Endodermal cell (in vitro differentiated cells): ENCODE measurements at places on chromosomes 7 and 10.

GRCh38 chr10:88783724-88784123 is 18.8 kb upstream of the LIPM start:
- DNase-seq = no peak

DNA sequence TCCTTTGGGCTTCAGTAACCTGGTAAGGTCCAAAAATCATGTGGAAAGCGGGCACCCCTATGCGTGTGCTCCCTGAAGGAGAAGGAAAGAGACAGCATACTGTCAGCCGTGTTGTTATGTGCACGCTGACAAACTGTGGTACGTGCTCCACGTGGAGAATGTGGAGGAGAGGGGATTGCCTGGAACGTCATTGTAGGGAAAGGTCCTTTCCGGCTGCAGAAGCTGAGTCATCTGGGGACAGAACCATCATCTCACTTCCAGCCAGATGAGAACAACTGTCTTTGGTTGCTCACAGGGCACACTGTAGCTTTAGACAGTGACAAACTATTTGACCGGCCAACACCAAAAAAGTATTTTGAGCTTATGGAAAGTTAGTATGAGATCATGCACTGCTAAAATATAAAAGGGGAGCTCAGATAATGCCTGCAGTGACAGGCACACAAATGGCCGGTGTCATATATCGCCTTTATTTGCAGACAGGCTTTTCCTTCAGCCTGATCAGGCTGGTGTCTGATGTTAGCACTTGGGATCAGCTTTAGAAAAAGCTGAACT is 38.8 kb upstream of the GRB10 start:
- no peak for DNase-seq

DNA sequence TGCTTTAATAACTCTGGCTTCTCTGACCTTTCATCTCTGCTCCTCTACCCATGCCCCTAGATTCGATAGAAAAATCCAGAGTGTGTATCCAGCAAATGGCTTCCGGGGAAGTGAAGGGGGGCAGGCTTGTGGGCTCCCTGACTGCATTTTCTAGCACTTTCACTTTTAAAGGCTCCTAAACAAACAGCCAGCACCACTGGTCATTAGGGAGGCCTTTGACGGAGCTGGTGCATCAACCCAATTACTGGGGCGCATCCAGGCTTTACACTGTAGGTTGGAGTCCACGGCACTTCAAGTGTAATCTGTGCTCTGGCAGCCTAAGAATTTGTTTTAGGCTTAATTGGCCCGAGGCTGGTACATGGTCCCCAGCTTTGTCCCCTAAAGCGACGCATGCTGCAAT is 291.9 kb downstream of the GFRA1 start:
- peak; percentile 41 for DNase-seq

GRCh38 chr10:1366811-1367425 is 310.7 kb downstream of the WDR37 start:
- DNase-seq = no peak

DNA sequence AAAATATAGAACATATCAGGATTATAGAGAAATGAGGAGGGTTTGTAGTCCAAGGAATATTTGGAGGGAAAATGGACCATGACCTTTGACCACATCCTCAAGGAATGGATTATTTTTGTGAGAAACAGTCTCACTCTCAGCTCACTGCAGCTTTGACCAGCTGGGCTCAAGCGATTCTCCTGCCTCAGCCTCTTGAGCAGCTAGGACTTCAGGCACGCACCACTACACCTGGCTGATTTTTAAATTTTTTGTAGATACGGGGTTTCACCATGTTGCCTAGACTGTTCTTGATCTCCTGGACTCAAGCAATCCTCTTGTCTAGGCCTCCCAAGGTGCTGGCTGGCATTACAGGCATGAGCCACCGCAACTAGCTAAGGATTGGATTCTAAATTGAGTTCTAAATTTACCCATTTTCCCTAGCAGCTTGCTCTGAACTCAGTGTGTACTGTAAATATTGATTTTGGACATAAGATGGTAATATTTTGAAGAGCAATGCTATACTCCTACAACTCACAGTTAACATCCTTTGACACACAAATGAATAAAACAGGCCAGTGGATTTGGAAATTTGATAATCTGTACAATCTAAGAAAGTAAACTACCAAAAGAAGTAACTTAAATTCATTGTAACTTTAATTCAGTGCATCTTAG is 73.8 kb downstream of the TET1 start:
- no peak for DNase-seq

GRCh38 chr7:32150589-32150988 is 80.4 kb upstream of the PDE1C start:
- DNase-seq = no peak

GRCh38 chr7:106239406-106239805 is 45.4 kb downstream of the NAMPT start:
- no peak for DNase-seq

DNA sequence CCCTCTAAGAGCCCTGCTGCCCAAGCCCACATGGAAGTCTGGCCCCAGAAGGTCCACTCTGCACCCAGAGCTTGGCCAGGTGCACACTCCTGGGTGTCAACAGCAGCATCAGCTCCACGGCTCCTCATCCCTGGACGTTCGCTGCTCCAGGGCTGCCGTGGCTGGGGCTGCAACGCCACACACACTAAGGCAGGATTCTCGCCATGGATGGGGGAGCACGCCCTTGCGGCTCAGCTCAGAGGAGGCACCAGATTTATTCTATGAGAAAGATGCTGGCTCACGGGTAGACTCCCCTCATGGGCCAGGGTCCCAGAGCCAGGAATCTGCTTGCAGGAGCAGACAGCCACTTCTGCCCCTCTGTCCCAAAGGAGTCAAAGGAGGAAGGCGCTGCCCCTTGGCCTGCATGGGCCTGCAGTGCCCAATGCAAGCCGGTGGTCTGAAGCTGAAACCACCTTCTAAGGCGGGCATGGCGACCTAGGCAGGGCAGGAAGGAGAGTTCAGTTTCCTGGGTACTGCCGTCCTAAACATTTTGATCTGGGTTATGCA is 42.1 kb downstream of the CFAP46 start:
- no peak for DNase-seq

GRCh38 chr10:101536800-101537199 is 51.3 kb downstream of the POLL start:
- no peak for DNase-seq

GRCh38 chr7:100089458-100090196 is 858 bp downstream of the COPS6 start:
- DNase-seq = no peak

- no peak for DNase-seq
Observed at GRCh38 chr7:84258628-84259027, 64.0 kb upstream of the SEMA3A start.

DNA sequence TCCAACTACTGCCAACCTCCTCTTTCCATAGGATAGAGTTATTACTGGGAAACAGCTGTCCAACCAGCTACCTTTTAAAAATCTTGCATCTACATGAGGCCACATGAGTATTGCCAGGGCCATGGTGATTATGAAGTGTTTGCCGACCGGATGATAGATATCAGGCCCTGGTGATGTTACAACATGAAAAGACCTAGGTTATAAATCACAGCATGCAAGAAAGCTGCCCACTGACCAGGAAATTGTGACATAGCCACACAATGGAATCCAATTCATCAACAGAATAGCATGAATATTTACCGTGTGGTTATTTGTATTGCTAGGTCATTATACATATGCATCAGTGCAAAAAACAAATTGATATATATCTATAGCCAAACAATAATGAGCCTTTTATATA is 517.0 kb downstream of the INHBA start:
- no peak for DNase-seq

DNA sequence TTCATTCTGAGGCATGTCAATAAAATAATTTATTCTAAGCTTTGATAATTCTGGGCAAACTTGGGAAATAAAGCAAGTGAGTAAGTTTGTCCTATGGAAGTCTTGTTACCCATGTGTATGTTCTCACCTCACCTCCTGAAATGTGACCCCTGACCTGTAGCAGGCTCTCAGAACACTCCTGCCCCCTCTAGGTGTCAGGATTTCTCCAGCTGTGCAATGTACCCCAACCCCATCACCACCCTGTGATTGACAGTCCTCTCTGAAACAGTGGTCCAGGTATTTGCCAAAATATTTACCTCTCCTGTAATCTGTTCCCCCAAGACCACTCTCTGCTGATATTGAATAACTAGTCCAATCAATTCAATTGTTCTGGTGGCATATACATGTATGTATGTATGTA is 122.6 kb upstream of the PTER start:
- peak; percentile 47 for DNase-seq

- DNase-seq = peak; percentile 42
Observed at GRCh38 chr10:46522295-46523118, 34.0 kb downstream of the GPRIN2 start.

- DNase-seq = no peak
Observed at GRCh38 chr10:68735119-68735518, 14.1 kb downstream of the CCAR1 start.

- DNase-seq = no peak
Observed at GRCh38 chr7:18494406-18494805, 1.1 kb upstream of the HDAC9 start.

GRCh38 chr7:131843898-131844331 is 287.5 kb upstream of the PODXL start:
- DNase-seq = no peak

- DNase-seq = no peak
Observed at GRCh38 chr7:101669307-101669706, 40.2 kb upstream of the MYL10 start.

DNA sequence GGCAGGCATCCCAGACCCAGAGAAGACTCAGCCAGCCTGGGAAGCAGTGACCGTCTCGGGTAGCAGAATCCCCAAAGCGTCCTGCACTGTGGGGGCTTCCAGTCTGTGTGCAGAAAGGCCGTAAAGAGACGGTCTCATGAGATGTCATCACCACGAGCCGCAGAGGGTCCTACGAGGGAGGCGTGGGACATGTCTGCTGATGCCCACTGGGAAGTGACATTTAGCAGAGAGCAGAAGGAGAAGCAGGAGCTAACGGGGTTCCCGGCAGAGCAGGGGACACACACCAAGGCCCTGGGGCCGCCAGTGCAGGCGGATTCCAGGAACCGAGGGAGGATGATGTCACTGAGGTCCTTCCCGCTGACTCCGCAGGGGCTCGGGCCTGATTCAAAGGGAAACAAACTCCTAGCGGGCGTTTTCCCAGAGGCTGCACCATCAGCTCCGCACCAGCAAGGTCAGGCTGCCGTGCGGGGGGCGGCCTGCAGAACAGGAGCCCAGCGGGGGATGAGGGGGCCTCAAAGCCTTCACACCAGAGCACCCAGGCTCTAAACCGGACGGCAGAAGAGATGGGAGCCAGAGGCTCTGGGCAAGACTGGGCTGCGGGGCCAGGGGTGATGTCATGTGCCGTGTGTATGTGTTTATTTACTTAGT is 85.4 kb upstream of the PDGFA start:
- DNase-seq = no peak

GRCh38 chr10:3777981-3778691 is 6.9 kb downstream of the KLF6 start:
- peak; percentile 31 for DNase-seq

DNA sequence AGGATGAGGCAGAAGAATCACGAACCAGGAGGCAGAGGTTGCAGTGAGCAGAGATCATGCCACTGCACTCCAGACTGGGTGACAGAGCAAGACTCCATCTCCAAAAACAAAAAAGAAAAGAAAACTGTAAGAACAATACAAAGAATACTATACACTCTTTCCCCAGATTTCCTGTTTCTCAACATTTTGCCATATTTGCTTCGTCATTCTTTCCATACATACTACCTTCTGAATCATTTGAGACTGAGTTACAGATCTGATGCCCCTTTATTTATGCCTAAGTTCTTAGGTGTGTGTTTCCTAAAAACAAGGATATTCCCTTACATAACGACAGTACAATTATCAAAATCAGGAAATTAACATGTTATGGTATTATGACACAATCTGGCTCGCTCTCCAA is 168.4 kb upstream of the CELF2 start:
- no peak for DNase-seq

GRCh38 chr7:26584326-26584725 is 280.1 kb downstream of the SKAP2 start:
- DNase-seq = no peak

- no peak for DNase-seq
Observed at GRCh38 chr10:102167861-102168260, 15.7 kb downstream of the NOLC1 start.

GRCh38 chr10:90136731-90137316 is 435.4 kb downstream of the KIF20B start:
- peak; percentile 66 for DNase-seq

- no peak for DNase-seq
Observed at GRCh38 chr7:42511027-42511426, 274.0 kb upstream of the GLI3 start.

GRCh38 chr7:100781255-100781654 is 46.1 kb downstream of the EPHB4 start:
- DNase-seq = no peak

DNA sequence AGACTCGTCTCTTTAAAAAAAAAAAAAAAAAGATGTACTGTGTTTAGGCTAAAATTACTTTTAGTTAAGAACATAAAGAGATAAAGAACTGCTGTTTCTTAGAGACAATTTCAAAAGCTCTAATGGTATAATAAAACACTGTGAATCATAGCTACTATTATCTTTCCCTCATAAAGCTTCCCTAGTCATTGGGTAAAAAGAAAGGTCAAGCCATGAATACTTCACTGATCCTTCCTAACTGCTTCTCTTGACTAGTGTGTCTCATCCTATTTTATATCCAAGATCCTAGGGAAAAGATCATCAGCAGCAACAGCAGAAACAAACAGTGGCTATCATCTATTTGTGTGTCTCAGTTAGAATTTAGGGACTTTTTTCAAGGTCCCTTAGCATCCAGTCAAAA is 10.5 kb downstream of the YME1L1 start:
- no peak for DNase-seq

DNA sequence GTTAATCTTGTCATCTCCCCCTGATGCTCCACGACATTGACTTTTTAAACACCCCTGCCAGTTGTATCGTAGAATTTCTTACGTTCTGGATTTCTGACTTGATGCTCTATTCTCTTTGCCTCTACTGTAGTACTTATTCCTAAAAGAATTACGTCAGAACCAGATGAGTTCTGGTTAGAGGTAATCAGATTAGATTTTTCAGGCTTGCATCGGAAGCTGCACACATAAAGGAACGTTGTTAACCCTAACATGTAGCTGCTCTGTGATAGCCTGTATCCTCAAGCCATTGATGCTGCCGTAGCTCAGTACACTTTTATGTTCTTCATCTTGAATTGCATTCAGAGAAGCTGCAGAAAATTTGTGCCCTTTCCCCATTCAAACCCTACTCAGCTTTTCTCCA is 26.3 kb upstream of the TMEM236 start:
- DNase-seq = no peak

DNA sequence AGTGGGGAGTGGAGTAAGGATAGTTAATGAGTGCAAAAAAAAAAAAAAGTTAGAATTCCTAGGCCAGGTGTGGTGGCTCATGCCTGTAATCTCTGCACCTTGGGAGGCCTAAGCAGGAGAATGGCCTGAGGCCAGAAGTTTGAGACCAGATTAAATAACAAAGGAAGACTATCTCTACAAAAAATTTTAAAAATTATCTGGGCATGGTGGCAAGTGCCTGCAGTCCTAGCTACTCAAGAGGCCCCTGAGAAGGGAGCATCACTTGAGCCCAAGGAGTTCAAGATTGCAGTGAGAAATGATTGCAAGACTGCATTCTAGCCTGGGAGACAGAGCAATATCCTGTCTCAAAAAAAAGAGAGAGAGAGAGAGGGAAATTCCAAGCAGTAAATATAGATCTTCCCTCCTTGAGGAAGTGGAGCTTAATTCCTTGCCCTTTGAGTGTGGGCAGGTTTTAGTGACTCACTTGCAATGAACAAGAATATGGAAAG is 19.5 kb upstream of the CSTF2T start:
- DNase-seq = peak; percentile 51
